Endothelial cell (in vitro differentiated cells): ENCODE measurements at places on chromosomes 4 and X.

DNA sequence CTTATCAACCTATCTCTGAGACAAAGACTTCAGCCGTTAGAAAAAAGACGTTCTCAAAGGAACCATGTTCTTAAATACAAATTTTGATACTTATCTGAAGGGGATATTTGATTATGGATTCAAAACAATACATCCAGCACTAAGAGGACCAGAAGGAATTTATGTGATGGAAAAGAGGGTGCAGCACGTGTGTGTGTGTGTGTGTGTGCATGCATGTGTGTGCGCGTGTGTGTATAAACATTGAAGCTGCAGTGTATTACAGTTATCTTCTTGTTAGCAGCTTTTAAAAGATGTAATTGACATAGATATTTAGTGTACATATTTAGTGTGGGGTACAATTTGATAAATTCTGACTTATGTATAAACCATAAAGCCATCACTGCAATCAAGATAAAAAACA, 44.9 kb downstream of the ANK2 start:
- no peak for DNase-seq

DNA sequence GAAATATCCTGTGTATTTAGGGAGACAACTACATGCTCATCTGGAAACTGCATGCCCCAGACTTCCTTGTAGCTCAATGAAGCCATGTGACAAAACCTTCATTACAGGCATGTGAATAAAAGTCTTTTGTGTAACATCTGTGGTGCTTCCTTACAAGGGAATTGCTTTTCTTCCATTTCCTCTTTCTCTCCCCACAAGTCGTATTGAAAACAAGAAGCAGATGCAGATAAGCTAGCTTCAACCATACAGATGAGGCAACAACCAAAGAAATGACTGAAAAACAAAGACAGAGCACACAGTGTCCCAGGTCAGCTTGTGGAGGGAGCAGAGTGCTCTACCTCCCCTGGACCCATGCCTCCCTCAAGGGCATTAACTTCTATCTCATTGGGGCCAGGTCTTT, 115.8 kb upstream of the INPP4B start:
- DNase-seq: no peak

DNA sequence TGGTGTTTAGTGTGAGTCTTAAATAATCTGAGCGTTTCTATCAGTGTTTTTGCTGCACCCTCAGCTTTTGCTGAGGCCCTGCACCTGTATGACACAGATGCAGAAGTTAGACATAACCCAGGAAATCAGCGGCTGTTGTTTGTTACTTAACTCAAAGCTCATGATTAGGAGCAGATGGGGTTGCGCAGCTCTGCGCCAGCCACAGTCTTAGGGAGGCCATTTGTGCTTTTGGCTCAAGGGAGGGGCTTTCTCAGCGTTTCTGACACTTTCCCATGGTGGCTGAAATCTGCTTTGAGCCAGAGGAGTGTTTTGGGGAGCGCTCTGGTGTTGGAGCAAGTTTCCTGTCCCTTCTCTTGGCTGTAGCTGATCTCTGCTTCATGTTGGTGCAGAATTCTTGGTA, 433.8 kb downstream of the NAF1 start:
- no peak for DNase-seq

DNA sequence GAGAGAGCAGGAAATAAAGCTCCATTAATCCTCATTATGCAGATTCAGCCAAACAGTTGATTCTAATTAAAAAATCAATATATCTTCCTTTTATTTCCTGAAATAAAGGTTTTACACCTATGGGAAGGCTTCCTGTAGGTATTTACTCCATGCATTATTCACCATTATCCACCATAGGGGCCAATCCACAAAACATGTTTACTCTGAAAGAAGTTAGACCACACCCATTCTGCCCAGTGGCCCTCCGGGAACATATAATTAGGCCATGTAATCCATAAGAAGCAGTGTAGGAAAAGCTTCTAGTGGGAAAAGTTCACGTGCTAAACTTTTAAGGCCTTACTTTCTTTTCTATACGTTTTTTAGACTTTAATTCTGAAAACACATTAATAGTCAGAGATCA, 57.7 kb downstream of the SAT1 start:
- DNase-seq: no peak

DNA sequence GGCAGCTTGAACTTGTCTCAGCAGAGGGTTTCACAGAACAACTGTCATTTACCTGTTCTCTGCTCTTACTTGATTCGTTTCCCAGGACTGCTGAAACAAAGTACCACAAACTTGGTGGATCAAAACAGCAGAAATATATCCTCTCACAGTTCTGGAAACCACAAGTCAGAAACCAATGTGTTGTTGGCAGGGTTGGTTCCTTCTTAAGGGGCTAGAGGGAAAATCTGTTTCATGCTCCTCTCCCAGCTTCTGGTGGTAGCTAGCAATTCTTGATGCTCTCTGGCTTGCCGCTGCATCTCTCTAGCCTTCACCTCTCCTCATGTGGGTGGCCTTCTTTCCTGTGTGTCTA, 4.7 kb downstream of the TLR8 start:
- no peak for DNase-seq

GRCh38 chr4:32025851-32026459, 1305.8 kb downstream of the PCDH7 start:
- DNase-seq: no peak

- no peak for DNase-seq
Observed at GRCh38 chrX:71111921-71112431, 599 bp upstream of the IL2RG start.

DNA sequence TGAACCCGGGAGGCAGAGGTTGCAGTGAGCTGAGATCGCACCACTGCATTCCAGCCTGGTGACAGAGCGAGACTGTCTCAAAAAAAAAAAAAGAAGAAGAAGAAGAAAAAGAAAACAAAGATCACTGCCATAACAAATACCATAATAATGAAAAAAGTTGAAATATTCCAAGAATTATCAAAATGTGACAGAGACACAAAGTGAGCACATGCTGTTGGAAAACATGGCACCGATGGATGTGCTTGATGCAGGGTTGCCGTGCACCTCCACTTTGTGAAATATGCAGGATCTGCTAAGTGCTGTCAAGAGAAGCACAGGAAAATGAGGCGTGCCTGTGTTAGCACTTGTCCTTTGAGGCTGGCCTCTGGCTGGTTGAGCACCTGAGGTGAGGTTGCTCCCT, 133.3 kb downstream of the STK32B start:
- no peak for DNase-seq

GRCh38 chr4:85970535-85970934, 389.3 kb downstream of the MAPK10 start:
- no peak for DNase-seq

GRCh38 chr4:102815981-102816380, 11.4 kb downstream of the UBE2D3 start:
- DNase-seq: no peak

GRCh38 chr4:112908511-112908910, 140.9 kb upstream of the ANK2 start:
- DNase-seq: no peak

- no peak for DNase-seq
Observed at GRCh38 chr4:140680686-140681085, 75.5 kb downstream of the TBC1D9 start.

DNA sequence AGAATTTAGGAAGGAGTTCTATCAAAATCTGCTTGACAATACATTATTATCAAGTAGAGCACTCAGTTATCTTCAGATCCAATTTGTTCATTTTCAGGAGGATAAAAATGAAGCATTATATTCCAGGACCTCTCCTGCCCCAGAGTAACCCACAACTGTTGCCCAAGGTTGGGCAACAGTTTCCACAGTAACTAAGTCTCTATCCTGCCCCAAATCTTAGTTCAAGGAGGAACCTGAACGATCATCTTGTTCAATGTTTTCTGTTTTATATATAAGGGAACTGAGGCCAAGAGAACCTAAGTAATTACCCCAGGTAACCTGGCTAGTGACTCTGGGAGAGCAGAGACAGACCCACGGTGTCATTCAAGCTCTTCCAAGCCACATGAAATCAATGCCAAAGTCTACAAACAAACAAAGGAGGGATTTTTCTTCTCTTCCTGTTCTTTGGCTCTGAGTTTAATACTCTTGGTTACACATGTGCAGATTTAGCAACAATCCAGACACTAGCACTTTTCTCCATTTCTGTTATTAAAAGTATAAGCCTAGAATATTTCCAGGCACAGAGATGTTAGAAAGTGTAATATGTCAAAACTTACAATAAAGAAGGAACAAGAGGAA, 105.6 kb downstream of the C4orf51 start:
- DNase-seq: no peak
